SK-MEL-5 (cell line): ENCODE measurements at places on chromosomes 6 and 20. TPM values are rescaled to one million over a fixed set of nuclear protein-coding genes. Genes with fewer than 3 reads are reported as not detected.

The TMEM74B gene
- total RNA-seq, result 3.9 and 5.7 TPM in 2 replicates

The MUCL3 gene
- total RNA-seq, result not detected in 2 replicates

The DCDC2 gene
- total RNA-seq, result 1.9 and 2.0 TPM in 2 replicates

The COMMD7 gene
- total RNA-seq, result 47.5 and 49.2 TPM in 2 replicates

The SYTL3 gene
- total RNA-seq, result 0.85 and 0.92 TPM in 2 replicates

The MAS1 gene
- total RNA-seq, result not detected in 2 replicates

The ZFAND3 gene
- total RNA-seq, result 14.6 and 21.7 TPM in 2 replicates

The PREX1 gene
- total RNA-seq, result 10.0 and 11.0 TPM in 2 replicates

The GTF3C6 gene
- total RNA-seq, result 67.1 and 73.4 TPM in 2 replicates

The CFAP61 gene
- total RNA-seq, result 39.3 and 54.6 TPM in 2 replicates
